ENCODE measurements at places on chromosomes 3 and 15.

GRCh38 chr15:63296195-63296594, 18.8 kb downstream of the APH1B start:
- H3K36me3 ChIP-seq, result no peaks in the 10 kb centered on the region
- H3K27ac ChIP-seq, result no peak overlapping the region
- no peaks in the 10 kb centered on the region for H3K27me3 ChIP-seq
- H3K4me3 ChIP-seq, result no peak overlapping the region
- H3K4me1 ChIP-seq, result peaks cover 23% of the 10 kb centered on the region

DNA sequence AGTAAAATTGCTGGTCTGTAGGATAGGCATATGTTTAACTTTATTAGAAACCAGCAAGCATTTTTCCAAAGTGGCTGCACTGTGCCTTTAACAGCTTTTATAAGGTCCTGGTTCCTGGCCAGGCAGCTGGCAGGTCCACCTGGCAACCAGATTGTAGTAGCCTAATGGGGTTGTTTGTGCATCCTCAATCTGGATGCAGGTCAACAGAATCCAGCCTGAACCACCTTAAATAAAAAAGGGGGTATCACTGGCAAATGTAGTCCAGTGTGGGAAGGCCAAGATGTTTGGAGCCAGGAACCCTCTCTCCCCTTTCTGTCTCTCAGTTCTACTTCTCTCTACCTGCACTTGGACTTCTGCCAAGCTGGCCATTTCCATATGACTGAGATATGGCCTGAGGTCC, 200.3 kb downstream of the ZNF621 start:
- no peaks in the 10 kb centered on the region for H3K27me3 ChIP-seq
- no peak overlapping the region for H3K4me3 ChIP-seq
- H3K27ac ChIP-seq, result no peak overlapping the region
- H3K36me3 ChIP-seq, result no peaks in the 10 kb centered on the region

- no peaks in the 10 kb centered on the region for H3K36me3 ChIP-seq
- no peak overlapping the region for H3K27ac ChIP-seq
- no peaks in the 10 kb centered on the region for H3K27me3 ChIP-seq
- H3K4me1 ChIP-seq, result no peaks in the 10 kb centered on the region
- DNase-seq, result no peak
These were observed 836.3 kb downstream of the SQOR start for GRCh38 chr15:46471096-46471495.

- H3K36me3 ChIP-seq, result no peaks in the 10 kb centered on the region
- no peak for DNase-seq
- H3K27ac ChIP-seq, result no peak overlapping the region
- no peak overlapping the region for H3K4me3 ChIP-seq
These were observed 360.2 kb upstream of the ROPN1 start for GRCh38 chr3:124352149-124352539.

GRCh38 chr15:57554063-57554811, 37.5 kb upstream of the MYZAP start:
- peak overlapping the region; percentile 38 for H3K27ac ChIP-seq
- peaks cover 13% of the 10 kb centered on the region for H3K4me1 ChIP-seq
- DNase-seq, result no peak
- no peaks in the 10 kb centered on the region for H3K27me3 ChIP-seq
- no peaks in the 10 kb centered on the region for H3K36me3 ChIP-seq

DNA sequence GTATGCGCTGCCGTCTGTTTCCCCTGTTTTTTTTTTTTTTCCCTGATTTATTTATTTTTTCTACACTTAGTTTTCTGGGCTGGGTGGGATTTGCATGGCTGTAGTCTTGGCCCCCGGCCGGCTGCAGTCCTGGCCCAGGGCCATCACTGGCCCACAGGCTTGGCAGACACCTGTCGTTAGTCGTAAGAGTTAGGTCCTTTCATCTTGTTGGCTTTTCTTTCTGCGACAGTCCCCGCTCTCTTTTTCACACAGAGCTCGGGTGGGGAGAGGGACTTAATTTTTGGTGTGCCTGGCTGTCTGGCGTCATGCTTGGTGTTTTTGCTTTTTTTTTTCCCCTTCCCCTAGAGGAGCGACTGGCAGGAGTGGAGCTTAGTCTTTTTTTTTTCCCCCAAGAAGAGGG, 183.4 kb downstream of the KLF13 start:
- no peaks in the 10 kb centered on the region for H3K36me3 ChIP-seq
- H3K4me1 ChIP-seq, result no peaks in the 10 kb centered on the region
- H3K27me3 ChIP-seq, result no peaks in the 10 kb centered on the region

- H3K27me3 ChIP-seq, result no peaks in the 10 kb centered on the region
- DNase-seq, result peak; percentile 32
- H3K27ac ChIP-seq, result peak overlapping the region; percentile 77
- no peak overlapping the region for H3K4me3 ChIP-seq
- H3K4me1 ChIP-seq, result peaks cover 3% of the 10 kb centered on the region
- no peaks in the 10 kb centered on the region for H3K36me3 ChIP-seq
These were observed 150.7 kb downstream of the SST start for GRCh38 chr3:187519428-187519890.

DNA sequence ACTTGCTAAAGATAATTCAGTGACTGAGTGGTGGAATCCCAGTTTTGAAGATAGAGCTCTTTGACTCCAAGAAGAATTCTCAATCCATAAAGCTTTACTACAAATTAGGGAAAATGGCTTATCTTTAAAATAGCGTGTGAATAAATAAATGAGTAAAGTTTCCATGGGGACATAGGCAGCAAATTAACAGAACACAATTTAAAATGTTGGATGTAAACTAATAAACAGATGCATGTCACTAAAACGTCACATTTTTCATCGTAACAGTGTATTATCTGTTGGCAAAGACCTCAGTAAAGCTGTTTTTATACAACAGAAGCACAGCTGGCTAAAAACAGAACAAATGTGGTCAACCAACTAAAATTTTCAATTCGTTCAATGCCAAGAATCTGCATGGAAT, 913.9 kb upstream of the CFAP20DC start:
- H3K4me1 ChIP-seq, result no peaks in the 10 kb centered on the region
- no peak for DNase-seq
- no peaks in the 10 kb centered on the region for H3K27me3 ChIP-seq
- H3K4me3 ChIP-seq, result no peak overlapping the region
- H3K36me3 ChIP-seq, result no peaks in the 10 kb centered on the region

DNA sequence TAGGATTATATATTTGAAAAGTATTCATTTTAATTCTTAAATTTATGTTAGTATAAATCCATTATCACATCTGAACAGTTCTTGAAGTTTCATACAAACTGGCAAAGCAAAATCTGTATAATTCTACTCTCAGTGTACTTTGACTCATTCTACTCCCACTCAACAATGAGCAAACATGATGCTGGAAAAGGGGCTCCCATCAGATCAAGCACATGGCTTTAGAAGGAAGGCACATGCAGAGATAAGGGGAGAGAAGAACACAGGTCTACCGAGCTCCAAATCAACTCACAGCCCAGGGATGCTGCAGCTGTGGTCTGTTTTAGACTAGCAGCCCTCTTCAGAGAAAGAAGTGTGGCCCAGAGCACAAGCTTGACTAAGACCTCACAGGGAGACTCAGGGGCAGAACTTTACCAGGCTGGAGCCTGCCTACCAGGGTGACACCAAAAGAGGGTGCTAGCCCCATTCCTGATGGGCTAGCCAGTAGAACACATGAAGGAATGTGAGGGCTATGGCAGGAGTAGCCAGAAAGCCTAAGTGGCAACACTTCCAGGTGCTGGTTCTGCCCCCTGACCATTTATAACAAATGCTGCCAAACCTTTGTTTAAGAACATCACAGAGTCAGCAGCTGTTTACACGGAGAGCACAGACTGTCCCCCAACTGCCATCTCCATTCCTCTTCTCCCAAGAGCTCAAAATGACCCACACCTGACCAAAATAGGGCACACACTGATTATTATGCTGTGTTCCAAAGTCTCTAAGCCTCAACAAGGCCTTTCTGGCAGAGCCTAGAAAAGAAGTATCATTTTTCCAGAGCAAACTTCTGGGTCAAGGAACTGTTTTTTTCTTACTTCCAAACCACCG, 19.5 kb downstream of the SEC22C start:
- no peak overlapping the region for H3K27ac ChIP-seq
- H3K4me3 ChIP-seq, result no peak overlapping the region
- H3K27me3 ChIP-seq, result no peaks in the 10 kb centered on the region
- peaks cover 14% of the 10 kb centered on the region for H3K36me3 ChIP-seq
- DNase-seq, result no peak

DNA sequence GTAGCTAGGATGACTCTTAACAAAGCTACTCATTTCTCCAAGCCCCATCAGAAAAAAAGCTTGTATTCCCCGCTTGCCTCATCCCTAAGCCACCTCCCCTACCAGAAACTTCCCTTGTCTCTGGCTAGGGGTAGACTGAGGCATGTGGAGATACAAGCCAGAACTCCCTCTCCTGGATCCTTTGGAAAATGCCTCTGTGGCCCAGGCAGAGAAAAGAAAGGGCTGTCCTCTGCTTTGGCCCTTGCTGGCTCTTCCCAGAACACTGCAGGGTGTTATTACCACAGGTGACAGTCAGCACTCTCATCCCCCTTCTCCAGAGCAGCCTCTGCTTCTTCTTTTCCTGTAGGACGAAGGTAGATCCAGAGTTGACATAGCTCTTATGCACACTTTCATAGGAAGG, 15.2 kb downstream of the RMDN3 start:
- H3K27me3 ChIP-seq, result no peaks in the 10 kb centered on the region
- DNase-seq, result no peak
- H3K4me1 ChIP-seq, result peaks cover 2% of the 10 kb centered on the region
- peaks cover 97% of the 10 kb centered on the region for H3K36me3 ChIP-seq
- no peak overlapping the region for H3K27ac ChIP-seq
- no peak overlapping the region for H3K4me3 ChIP-seq

DNA sequence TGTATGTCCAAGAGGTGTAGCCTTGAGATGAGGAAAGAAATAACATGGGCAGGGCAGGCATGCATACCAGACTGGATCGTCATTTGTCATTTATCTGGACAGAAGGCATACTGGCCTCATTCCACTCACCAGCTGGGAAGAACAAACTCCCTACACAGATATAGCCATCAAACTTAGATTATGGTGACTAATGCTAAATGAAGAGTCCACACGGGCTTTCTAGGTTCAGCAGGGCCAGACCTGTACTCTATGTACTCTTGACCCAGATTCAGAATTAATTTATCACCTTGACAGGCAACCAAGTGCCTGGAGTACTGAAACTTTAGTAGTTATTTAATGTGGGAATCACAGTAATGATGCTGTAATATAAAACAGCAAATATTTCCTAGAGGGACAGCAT, 164.3 kb upstream of the IL12A start:
- no peak for DNase-seq
- peaks cover 6% of the 10 kb centered on the region for H3K27me3 ChIP-seq
- no peaks in the 10 kb centered on the region for H3K36me3 ChIP-seq
- H3K4me1 ChIP-seq, result peaks cover 7% of the 10 kb centered on the region

- no peaks in the 10 kb centered on the region for H3K4me1 ChIP-seq
- H3K27me3 ChIP-seq, result no peaks in the 10 kb centered on the region
- H3K27ac ChIP-seq, result no peak overlapping the region
- H3K36me3 ChIP-seq, result no peaks in the 10 kb centered on the region
These were observed 70.2 kb upstream of the TPRG1 start for GRCh38 chr3:189101594-189101993.

- no peaks in the 10 kb centered on the region for H3K4me1 ChIP-seq
- H3K36me3 ChIP-seq, result no peaks in the 10 kb centered on the region
- no peak for DNase-seq
- no peak overlapping the region for H3K27ac ChIP-seq
- no peak overlapping the region for H3K4me3 ChIP-seq
These were observed 127.6 kb downstream of the NAALADL2 start for GRCh38 chr3:174986685-174987084.

- DNase-seq, result no peak
- no peaks in the 10 kb centered on the region for H3K27me3 ChIP-seq
- no peaks in the 10 kb centered on the region for H3K36me3 ChIP-seq
- H3K4me3 ChIP-seq, result no peak overlapping the region
These were observed 61.6 kb upstream of the EIF1B start for GRCh38 chr3:40247714-40248454.

DNA sequence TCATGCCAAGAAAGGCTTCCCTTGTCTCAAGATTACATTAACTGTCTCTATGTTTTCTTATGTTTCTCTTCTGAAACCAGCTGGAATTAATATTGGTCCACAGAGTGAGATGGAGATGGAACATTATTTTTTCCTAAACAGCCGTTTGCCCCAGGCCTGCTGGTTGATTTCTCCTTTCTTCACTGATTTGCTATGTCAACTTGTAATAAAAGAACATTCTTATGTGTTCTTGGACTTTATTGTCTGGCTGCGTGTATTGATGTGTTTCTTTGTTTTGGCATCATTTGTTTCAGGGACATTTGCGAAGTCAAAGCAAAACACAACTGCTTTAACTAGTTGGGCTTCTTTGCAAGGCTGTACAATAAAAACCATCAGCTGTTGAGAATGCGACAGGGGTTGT, 168.5 kb downstream of the FAM43A start:
- no peaks in the 10 kb centered on the region for H3K27me3 ChIP-seq
- DNase-seq, result no peak
- peaks cover 4% of the 10 kb centered on the region for H3K4me1 ChIP-seq

GRCh38 chr15:27844018-27844666, 255.0 kb downstream of the OCA2 start:
- H3K36me3 ChIP-seq, result no peaks in the 10 kb centered on the region
- H3K27ac ChIP-seq, result no peak overlapping the region
- no peak overlapping the region for H3K4me3 ChIP-seq
- H3K27me3 ChIP-seq, result no peaks in the 10 kb centered on the region
- no peaks in the 10 kb centered on the region for H3K4me1 ChIP-seq

DNA sequence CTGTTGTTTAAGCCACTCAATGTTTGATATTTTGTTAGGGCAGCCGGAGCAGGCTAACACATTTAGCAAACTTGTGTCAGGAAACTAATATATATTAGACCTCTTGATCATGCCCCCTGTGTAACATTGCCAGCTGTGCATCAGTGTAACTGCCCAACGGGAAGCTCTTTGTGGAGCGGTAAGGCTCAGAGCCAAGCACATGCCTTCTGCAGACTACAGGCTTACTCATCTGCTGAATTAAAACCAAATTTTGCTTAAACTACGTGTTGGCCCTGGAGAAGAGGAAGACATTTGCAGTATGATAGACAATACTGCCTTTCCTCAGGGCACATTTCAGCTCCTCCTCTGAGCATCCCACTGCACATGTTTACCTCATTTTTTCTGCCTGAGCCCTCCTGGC, 50.5 kb upstream of the KCNMB2 start:
- no peaks in the 10 kb centered on the region for H3K4me1 ChIP-seq
- no peak for DNase-seq
- H3K36me3 ChIP-seq, result no peaks in the 10 kb centered on the region
- no peak overlapping the region for H3K4me3 ChIP-seq
- peaks cover 9% of the 10 kb centered on the region for H3K27me3 ChIP-seq
- H3K27ac ChIP-seq, result no peak overlapping the region

GRCh38 chr3:45647148-45647619, 42.0 kb upstream of the SACM1L start:
- H3K27ac ChIP-seq, result no peak overlapping the region
- peak overlapping the region; percentile 33 for H3K4me3 ChIP-seq
- DNase-seq, result no peak
- H3K36me3 ChIP-seq, result peaks cover 3% of the 10 kb centered on the region

- no peak overlapping the region for H3K27ac ChIP-seq
- no peak for DNase-seq
- no peaks in the 10 kb centered on the region for H3K27me3 ChIP-seq
- no peaks in the 10 kb centered on the region for H3K36me3 ChIP-seq
- H3K4me3 ChIP-seq, result no peak overlapping the region
- H3K4me1 ChIP-seq, result peaks cover 18% of the 10 kb centered on the region
These were observed 4.1 kb upstream of the AMOTL2 start for GRCh38 chr3:134378384-134378783.
